ENCODE measurements at places on chromosomes 3 and 15.

GRCh38 chr3:188584958-188585689 lies 431.2 kb downstream of the LPP start:
- no peak for DNase-seq

DNA sequence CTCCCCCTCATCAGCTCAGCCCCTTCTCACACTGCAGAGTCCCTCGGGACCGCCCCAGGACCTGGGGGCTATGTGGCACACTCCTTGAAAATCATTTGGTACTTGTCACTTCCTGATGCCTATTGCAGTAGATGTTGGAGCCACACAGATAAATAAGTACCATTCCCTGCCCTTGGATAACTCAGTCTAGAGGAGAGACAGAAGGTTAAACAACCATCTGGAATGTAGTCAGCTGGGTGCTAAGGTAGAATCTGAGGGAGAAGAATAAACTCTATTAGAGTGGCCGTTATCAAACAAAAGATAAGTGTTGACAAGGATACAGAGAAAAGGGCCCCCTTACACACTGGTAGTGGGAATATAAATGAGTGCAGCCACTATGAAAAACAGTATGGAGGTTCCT lies 112.3 kb upstream of the NR2E3 start:
- DNase-seq = no peak

- DNase-seq = no peak
These were observed 174.5 kb upstream of the TMC3 start for GRCh38 chr15:81548365-81549130.

GRCh38 chr15:36688310-36689011 lies 109.0 kb downstream of the CDIN1 start:
- DNase-seq = no peak

DNA sequence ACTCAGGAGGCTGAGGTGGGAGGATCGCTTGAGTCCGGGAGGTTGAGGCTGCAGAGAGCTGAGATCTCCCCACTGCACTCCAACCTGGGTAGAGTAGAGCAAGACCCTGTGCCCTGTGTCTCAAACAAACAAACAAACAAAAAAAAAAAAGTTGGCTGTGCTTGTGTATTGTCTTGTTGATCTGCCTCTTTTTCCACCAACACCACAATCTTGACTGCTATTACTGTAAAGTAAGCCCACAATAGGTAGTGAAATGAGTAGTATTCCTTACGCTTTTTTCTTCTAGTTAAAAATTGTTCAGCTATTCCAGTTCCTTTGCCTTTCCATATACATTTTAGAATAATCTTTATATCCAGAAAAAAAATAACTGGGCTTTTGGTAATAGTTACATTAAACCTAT lies 35.5 kb downstream of the PTH1R start:
- DNase-seq = no peak

GRCh38 chr3:29771602-29772001 lies 490.7 kb downstream of the RBMS3 start:
- DNase-seq = no peak

- no peak for DNase-seq
These were observed 1.7 kb downstream of the GABRB3 start for GRCh38 chr15:26771168-26771567.

DNA sequence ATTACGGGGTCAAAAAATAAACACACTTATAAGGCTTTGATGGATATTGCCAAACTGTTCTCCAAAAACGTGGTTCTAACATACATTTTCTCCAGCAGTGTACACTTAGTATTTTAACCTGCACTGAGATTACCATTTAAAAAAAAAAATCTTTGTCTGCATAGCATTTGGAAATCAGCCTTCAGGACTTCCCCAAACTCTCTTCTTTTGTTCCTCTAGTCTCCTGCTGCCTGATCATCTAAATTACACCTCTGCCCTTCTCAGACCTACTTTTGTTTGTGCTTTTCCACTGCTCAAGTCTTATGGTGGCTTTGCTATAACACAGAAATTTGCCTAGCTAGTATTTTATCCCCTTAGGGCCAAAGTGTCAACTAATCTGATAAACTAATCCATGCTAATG lies 3.8 kb downstream of the NCEH1 start:
- DNase-seq = no peak

DNA sequence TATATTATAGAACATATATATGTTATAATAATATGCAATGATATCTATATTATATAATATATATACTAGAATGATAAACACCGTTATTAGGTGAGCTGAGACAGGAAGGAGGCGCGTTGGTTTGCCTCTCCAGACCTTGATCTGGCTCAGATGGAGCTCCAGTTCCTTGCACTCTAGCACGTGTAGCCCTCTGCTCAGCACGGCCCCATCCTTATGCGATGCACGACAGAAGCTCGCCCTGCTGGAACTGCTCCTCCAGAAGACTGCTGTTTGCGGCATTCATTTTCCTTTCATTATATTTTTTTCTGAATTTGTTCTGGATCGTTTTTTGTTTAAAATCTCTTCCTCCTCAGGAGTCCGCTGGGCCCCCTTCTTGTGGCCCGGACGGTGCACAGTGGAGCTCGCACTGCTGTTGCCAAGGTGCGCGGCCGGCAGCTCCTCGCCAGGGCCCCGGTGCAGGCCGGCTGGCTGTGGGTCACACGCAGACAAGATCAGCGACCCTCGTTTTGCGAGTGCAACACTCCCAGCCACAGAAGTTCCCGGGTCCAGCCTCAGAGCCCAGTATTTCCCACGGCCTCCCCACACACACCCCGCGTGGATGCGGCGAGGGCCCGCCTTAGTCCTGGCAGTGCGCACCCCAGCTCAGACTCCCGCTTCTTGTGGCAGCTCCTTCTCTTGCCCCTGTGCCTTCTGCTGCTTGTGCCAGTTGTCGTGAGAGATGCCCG lies 112.2 kb downstream of the CHL1 start:
- DNase-seq = no peak

GRCh38 chr15:74396445-74397238 lies 29.2 kb upstream of the CYP11A1 start:
- DNase-seq = no peak

DNA sequence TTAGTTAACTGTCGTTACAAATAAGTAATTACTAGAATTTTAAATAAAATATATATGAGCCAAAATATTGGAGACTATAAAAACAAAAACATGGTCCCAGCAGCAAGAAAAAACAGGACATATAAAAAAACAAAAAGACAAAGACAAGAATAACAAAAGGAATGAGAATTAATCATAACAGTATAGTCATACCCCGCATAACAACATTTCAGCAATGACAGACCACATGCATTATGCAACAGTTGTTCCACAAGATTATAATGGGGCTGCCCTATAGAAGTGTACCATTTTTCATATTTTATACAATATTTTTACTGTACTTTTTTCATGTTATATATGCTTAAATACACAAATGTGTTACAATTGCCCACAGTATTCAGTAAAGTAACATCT lies 5.6 kb downstream of the HLTF start:
- no peak for DNase-seq

DNA sequence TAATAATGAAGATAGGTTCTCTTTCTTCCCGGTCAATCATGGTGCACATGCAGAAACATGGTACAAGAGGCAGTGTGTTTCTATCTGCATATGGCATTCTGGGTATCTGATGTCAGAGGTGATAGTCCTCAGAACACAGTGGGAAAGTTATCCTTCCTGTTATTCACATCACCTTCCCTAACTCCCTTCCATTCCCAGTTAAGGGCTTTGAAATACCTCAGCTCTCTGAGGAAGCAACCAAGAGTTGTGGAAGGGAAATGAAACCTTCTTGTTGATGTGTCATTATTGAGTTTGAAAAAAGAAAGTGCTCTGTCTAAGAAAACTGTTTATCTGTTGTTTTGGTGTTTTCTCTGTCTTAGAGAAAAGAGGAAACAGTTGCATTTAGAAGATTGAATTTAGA lies 21.9 kb upstream of the P2RY13 start:
- no peak for DNase-seq

GRCh38 chr3:14319654-14320182 lies 82.7 kb upstream of the SLC6A6 start:
- no peak for DNase-seq

- DNase-seq = no peak
These were observed 4.4 kb upstream of the LMAN1L start for GRCh38 chr15:74808078-74808839.

Measured in stimulated activated CD4-positive, alpha-beta T cell treated with anti-CD3 and anti-CD28 coated beads, TNF-alpha, amount 100 ng/mL, for 48 hours (primary cell).